ENCODE measurements at places on chromosomes 7 and 10.

DNA sequence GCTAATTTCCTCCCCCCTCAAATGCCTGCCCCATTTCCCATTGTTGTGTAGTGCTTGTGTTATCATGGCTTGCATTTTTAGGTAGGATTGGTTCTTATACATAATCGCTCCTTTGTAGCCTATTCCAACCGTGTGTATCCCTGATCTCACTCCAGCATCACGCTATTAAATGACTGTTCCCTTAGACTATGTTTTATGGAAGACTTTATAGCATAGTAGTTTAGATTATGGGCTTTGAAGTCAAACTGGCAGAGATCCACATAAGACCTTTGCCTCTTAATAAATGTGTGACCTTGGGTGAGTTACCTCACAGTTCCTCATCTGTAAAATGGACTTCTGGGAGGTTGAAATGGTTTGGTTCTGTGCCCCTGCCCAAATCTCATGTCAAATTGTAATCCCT, 5.4 kb upstream of the RABGEF1 start:
- no peak for DNase-seq

DNA sequence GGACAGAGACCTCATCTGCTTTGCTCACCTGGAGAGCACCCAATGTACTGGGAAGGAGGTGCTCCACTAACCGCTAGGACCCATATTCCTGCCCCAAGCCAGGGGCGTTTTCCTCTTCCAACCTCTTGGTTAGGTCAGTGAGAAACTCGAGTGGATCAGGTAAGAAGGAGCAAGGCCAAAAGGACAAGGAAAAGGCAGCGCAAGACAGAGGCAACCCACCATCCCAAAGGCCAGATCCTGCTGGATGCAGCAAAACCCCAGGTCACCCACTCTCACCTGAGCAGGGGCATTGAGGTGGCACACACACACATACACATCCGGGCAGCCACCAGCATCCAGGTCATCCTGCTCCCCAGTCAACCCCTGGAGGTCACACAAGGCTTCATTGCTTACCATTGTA, 105.1 kb downstream of the GRID1 start:
- no peak for DNase-seq

DNA sequence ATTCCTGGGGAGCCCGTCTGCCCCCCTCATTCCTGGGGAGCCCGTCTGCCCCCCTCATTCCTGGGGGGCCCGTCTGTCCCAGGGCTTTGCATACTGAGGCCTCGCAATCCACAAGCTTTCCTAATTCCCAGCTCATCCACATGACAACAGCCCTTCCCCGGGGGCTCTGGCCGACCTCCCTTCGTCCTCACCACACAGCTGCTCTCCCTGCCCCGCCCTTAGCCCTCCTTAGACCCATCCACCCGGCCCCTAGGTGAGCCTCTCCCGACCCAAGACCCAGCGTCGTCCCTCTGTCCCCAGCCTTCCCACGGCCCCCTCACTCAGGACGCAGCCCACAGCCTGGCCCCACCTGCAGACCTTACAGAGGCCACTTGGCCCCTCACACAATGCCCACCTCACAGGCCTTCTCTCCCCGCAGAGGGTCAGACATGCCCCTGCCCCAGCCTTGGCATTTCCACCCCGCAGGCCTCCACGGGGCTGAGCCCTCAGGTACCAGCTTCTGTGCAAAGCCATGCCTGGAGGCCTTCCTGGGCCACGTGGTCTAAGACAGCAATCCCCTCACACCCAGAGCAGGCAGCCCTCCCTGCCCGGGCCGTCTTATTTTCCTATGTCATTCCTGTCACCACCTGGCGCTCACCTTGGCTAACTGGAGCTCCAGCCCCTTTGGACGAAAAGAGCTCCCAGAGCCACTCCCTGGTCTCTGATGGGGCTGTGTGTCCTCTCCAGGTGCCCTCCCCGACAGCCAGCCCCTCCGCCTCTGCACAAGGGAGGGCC, 3.5 kb upstream of the FAM20C start:
- no peak for DNase-seq

GRCh38 chr10:42690449-42691360, 52.3 kb upstream of the ZNF33B start:
- DNase-seq = peak; percentile 3

GRCh38 chr10:51421853-51422252, 277.5 kb downstream of the CSTF2T start:
- no peak for DNase-seq

GRCh38 chr10:127048630-127049029, 143.4 kb downstream of the DOCK1 start:
- DNase-seq = no peak

DNA sequence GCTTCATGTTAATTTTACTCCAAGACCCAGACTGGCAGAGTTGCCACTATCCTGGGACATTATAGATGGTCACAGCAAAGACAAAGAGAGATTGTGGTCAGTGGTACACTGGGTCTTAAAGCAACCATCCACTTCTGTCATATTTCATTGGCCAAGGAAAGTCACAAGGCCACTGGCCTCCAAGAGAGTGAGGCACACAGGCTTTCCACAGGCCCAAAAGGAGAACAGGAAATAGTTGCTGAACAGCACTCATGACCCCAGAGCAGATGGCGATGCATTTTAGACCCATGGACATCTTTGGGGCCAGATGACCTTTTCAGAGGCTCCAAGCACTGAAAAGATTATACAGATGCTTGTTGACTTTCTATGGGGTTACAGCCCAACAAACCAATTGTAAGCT, 97.4 kb downstream of the ARID5B start:
- DNase-seq = no peak

DNA sequence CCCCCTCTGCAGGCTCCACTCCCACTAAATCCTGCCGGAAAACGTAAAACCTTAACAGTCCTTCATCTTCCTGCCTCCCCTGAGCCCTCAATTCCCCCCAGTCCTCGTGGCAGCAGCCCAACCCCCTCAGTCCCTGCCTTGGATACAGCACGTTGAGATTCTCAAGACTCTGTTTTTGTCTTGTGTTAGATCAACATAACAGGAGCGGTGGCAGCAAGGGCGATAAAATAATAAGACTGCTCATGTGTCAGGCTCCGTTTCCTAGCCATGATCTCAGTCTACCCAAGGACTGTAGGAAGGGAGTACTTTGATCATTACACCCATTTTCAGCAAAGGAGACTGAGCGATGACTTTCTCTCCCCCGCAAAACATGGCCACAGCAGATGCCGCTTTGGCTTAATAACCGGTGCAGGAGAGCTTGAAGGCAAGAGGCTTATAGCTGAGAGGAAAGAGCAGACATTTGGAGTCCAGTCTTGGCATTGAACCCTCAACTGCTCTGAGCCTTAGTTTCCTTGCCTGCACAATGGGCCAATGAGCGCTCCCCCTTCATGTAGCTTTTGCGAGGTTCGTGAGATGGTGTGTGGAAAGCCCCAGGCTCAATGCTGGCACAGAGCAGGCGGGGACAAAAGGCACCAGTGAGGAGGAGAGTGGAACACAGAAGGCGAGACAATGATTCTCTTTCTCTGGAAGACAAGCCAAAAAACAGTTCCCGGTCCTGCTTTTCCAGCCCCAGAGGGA, 42.1 kb upstream of the PCBD1 start:
- no peak for DNase-seq

GRCh38 chr10:71085689-71086438, 126.5 kb upstream of the UNC5B start:
- no peak for DNase-seq

DNA sequence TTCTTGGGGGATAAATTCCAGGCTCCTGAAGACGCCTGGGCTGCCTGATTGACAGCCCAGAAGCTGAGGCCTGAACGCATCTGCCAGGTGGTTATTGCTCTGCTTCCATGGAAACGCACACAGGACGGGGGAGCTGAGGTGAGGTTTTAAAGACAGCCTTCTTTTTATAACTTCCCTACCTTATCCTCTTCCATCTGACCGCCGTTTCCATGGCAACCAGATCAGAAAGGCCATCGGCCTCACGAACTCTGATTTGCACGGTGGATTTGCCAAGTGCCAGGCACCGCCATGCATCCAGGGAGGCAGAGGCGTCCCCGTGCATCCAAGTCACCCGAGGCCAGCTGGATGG, 260.9 kb downstream of the ADARB2 start:
- no peak for DNase-seq

DNA sequence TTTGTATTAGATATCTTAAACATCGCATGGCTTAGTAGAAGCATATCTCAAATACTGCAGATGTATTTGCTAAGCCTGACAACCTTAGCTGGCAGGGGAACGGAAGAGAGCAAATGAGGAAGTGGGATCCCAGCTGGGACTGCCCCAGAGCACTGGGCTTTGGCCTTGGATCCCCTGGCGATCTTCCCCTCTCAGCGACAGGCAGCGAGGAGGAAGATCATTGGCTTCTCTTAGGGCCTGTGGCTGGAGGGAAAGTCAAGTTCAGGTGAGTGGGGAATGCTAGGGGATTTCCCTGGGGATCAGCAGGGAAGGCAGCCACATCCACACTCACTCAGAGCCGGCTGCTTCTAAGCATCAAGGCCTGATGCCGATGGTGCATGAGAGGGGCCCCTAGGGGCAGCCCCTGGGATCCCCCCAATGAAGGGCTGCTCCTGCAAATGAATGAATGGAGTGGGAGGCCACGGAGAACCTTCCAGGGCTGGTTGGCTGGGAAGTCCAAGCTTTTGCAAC, 42.0 kb downstream of the LYZL2 start:
- DNase-seq = no peak

DNA sequence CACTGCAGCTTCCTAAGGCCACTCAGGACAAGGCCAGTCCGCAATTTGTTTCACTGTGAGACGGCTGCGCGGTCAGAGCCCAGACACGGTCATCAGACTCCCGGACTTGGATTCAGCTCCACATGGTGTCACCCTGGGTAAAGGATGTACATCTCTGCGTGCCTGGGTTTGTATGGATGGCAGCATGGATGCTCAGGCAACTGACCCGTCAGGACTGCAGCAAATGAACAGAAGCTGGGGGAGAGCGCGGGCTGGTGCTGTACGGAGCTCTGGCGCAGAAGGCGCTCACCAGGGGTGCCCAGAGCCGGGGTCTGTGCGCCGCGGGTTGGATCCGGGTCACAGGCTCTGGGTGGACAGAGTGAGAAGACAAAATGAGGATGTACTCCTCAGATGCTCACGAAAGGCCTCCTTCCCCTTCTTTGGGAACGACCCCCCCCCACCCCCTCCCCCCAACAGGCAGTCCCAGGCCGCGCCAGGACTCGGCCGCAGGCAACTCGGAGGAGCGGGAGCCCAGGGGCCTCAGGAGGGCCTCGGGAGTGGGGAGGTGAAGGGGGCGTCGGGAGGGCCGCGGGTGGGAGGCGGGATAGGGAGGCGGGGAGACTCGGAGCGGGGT, 92.4 kb downstream of the CXCL12 start:
- peak; percentile 51 for DNase-seq

GRCh38 chr7:47786557-47787248, 161.6 kb downstream of the PKD1L1 start:
- peak; percentile 100 for DNase-seq

DNA sequence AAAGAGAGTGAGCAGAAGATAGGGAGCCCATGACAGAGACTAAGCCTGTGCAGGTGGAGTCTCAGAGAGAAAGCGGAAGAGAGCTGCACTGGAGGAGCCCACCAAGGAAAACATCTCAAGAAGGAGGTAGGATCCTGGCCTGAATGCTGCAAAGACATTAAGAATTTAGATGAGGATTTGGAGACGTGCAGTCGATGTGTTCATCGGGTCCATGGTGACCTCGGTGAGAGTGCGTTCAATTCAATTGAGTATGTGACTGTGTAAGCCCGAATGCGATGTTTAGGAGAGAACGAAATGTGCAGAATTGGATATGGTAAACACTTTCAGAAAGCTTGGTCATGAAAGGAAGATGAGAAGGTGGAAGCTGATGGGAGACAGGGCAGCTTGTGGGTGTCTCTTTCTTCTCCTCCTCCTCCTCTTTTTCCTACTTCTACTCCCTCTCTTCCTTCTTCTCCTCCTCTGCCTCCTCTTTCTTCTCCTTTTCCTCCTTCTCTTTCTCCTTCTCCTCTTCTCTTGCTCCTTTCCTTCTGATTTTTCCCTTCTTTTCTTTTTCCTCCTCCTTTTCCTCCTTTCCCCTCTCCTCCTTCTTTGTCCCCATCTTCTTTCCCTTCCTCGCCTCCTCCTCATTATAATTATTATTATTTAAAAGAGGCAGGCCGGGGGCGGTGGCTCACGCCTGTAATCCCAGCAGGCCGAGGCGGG, 276.0 kb downstream of the RPS24 start:
- DNase-seq = no peak
